ENCODE measurements at places on chromosomes 2 and 18.

- H3K4me3 ChIP-seq: no peak overlapping the region
- no peaks in the 10 kb centered on the region for H3K36me3 ChIP-seq
- H3K27me3 ChIP-seq: no peaks in the 10 kb centered on the region
- H3K27ac ChIP-seq: no peak overlapping the region
Observed at GRCh38 chr2:47221039-47221438, 65.9 kb upstream of the STPG4 start.

GRCh38 chr2:8422450-8422800 lies 259.4 kb upstream of the ID2 start:
- peak overlapping the region; percentile 1 for H3K27ac ChIP-seq
- no peaks in the 10 kb centered on the region for H3K36me3 ChIP-seq
- H3K27me3 ChIP-seq: no peaks in the 10 kb centered on the region
- H3K4me3 ChIP-seq: no peak overlapping the region

GRCh38 chr18:3264362-3264761 lies 2.4 kb downstream of the MYL12B start:
- peaks cover 7% of the 10 kb centered on the region for H3K36me3 ChIP-seq
- H3K4me1 ChIP-seq: peaks cover 43% of the 10 kb centered on the region
- H3K27me3 ChIP-seq: no peaks in the 10 kb centered on the region
- H3K27ac ChIP-seq: no peak overlapping the region

- H3K27me3 ChIP-seq: no peaks in the 10 kb centered on the region
- no peak overlapping the region for H3K27ac ChIP-seq
- H3K36me3 ChIP-seq: peaks cover 20% of the 10 kb centered on the region
- no peak for DNase-seq
- H3K4me3 ChIP-seq: no peak overlapping the region
- no peaks in the 10 kb centered on the region for H3K4me1 ChIP-seq
Observed at GRCh38 chr2:173230181-173230580, 124.5 kb upstream of the CDCA7 start.

GRCh38 chr18:37270038-37270665 lies 295.4 kb downstream of the CELF4 start:
- H3K27me3 ChIP-seq: no peaks in the 10 kb centered on the region
- no peak overlapping the region for H3K27ac ChIP-seq
- DNase-seq: no peak
- H3K36me3 ChIP-seq: no peaks in the 10 kb centered on the region
- H3K4me3 ChIP-seq: no peak overlapping the region
- no peaks in the 10 kb centered on the region for H3K4me1 ChIP-seq

DNA sequence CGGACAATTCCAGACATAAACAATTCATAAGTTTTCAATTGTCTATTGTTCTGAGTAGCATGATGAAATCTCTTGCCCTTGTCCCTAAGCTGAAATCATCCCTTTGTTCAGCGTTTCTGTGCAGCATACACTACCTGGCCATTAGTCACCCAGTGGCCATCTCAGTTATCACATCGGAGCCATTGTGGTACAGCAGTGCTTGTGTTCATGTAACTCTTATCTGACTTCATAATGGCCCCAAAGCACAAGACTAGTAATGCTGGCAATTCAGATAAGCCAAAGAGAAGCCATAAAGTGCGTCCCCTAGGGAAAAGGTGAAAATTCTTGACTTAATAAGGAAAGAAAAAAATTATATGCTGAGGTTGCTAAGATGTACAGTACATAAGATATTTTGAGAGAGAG lies 127.2 kb downstream of the FHOD3 start:
- peaks cover 31% of the 10 kb centered on the region for H3K4me1 ChIP-seq
- H3K4me3 ChIP-seq: no peak overlapping the region
- DNase-seq: no peak
- no peaks in the 10 kb centered on the region for H3K36me3 ChIP-seq
- H3K27me3 ChIP-seq: no peaks in the 10 kb centered on the region
- no peak overlapping the region for H3K27ac ChIP-seq

DNA sequence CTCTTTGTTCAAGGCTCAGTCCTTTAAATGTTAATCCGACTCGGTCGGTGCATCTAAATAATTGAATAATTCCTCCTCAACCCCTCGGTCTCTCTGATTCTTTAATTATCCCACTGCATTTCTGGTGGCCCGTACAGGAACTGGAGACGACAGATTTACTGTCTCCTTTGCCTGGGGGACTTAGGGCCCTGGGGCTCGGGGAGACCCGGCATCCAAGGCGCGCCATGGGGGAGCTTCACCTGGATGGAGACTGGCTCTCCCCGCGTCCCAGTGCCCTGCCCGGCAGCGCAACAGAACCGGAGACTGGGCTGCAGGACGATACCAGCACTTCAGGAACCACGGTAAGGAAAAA lies 47.7 kb upstream of the SELENOI start:
- H3K27ac ChIP-seq: peak overlapping the region; percentile 86
- H3K27me3 ChIP-seq: no peaks in the 10 kb centered on the region
- no peaks in the 10 kb centered on the region for H3K36me3 ChIP-seq
- DNase-seq: no peak
- H3K4me3 ChIP-seq: peak overlapping the region; percentile 73

DNA sequence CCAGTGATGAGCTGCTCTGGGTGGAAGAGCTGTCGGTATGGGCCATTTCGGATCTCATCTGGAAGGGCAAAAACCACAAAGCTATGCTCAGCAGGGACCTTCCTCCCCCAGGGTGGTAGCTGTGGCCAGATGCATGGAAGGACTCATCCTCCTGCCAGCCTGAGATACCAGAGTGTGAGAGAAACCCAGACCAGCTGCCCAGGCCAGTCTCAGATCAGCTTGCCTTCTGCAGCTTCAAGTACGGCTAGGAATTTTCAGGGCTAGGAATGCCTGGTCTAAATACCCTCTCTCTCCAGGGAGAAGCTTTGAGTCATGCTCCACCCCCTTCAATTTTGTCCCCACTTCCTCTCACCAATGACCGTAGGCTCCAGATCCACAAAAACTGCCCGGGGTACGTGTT lies 1.4 kb upstream of the TUBA4B start:
- peaks cover 56% of the 10 kb centered on the region for H3K4me1 ChIP-seq
- H3K27ac ChIP-seq: peak overlapping the region; percentile 96
- no peak for DNase-seq
- no peaks in the 10 kb centered on the region for H3K27me3 ChIP-seq
- no peak overlapping the region for H3K4me3 ChIP-seq

- H3K36me3 ChIP-seq: no peaks in the 10 kb centered on the region
- H3K4me3 ChIP-seq: no peak overlapping the region
- no peaks in the 10 kb centered on the region for H3K27me3 ChIP-seq
- H3K27ac ChIP-seq: no peak overlapping the region
- no peak for DNase-seq
Observed at GRCh38 chr18:34818064-34818463, 108.0 kb downstream of the DTNA start.

DNA sequence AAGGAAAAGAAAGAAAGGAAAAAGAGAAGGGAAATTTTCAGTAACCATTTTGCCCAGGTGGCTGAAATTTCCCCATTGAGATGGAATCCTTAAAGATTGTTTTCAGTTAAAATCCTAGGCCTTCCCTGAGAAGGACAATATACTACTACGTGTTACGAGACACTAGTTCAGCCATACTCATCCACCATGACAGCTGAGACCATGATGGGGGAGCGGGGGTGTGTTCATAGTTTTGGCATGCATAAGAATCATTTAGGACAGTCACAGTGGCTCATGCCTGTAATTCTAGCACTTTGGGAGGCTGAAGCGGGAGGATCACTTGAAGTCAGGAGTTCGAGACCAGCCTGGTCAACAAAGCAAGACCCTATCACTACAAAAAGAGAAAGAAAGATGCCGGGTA lies 28.0 kb downstream of the PLA2R1 start:
- H3K4me3 ChIP-seq: no peak overlapping the region
- DNase-seq: no peak
- peaks cover 3% of the 10 kb centered on the region for H3K4me1 ChIP-seq

- no peaks in the 10 kb centered on the region for H3K27me3 ChIP-seq
- no peaks in the 10 kb centered on the region for H3K36me3 ChIP-seq
- no peaks in the 10 kb centered on the region for H3K4me1 ChIP-seq
- DNase-seq: no peak
Observed at GRCh38 chr2:186032102-186032738, 293.6 kb downstream of the FSIP2 start.

GRCh38 chr2:200735061-200735460 lies 76.6 kb upstream of the BZW1 start:
- H3K27ac ChIP-seq: no peak overlapping the region
- H3K4me3 ChIP-seq: no peak overlapping the region
- no peaks in the 10 kb centered on the region for H3K4me1 ChIP-seq
- no peaks in the 10 kb centered on the region for H3K36me3 ChIP-seq
- no peak for DNase-seq
- H3K27me3 ChIP-seq: no peaks in the 10 kb centered on the region

DNA sequence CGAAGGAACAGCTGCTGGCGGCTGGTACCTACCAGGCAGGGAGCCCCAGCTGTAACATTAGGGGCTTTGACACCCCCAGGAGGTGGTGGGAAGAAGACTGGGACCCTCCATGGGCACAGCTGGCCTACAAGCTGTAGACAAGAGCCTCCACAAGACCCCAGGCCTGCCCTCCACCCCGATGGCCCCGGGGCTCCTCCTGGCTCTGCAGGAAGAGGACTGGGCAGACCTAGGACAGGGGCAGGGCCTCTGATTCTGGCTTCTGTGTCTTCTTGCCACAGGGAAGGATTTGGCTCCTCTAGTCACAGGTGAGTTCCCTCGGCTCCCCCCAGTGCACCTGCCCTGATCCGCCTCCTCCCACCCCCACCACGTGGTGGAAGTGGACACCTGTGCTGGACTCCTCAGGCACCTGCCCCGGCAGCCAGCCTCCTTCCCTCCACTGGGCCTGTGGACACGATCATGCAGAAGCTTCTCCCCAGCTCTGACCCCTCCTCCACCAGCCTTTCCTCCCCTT lies 53.4 kb upstream of the ODC1 start:
- H3K27me3 ChIP-seq: no peaks in the 10 kb centered on the region
- H3K4me3 ChIP-seq: no peak overlapping the region
- no peaks in the 10 kb centered on the region for H3K36me3 ChIP-seq

DNA sequence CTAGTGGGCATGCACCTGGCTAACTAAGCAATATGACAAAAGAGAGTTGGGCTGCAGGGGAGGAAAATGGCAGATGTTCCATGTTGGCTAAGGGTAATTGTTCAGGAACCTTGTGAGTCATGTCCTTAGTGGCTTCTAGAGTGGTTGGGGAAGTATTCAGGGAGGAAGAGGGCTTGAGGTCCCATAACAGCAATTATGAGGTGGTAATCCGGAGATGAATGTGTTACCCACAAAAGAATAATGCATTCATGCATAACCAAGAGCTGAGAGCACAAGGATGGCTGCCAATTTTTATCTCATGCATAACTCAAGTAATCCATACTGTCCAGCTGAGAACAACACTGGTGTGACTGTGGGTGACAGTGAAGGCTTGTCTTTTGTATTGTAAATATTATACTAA lies 42.9 kb downstream of the TMEFF2 start:
- no peak overlapping the region for H3K27ac ChIP-seq
- DNase-seq: no peak
- H3K27me3 ChIP-seq: no peaks in the 10 kb centered on the region

DNA sequence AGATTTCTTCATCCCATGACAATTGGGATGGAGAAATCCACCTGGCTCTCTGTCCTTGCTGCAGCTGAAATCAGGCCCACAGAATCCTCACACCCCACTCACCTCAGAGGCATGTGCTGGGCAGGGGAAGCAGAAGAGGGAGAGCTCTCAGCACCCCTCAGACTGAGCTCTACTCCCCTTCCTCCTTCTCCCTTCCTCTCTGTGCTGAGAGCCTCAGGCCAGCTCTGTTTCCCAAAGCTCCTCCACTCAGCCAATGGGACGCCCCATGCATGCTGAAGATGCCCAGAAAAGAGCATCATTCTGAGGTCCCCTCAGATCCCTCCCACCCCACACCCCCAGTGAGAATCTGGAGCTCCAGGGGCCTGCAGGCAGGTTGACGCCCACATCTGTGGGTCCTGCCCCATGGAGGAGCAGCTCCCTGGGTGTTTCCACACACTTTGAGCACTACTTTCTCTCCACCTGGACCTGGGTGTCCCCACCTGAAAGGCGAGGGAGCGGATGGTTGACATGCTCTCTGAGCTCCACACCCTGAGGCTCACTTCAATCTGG lies 637.7 kb upstream of the ID2 start:
- DNase-seq: no peak
- no peak overlapping the region for H3K4me3 ChIP-seq
- no peaks in the 10 kb centered on the region for H3K36me3 ChIP-seq
- H3K27me3 ChIP-seq: no peaks in the 10 kb centered on the region
- no peak overlapping the region for H3K27ac ChIP-seq

DNA sequence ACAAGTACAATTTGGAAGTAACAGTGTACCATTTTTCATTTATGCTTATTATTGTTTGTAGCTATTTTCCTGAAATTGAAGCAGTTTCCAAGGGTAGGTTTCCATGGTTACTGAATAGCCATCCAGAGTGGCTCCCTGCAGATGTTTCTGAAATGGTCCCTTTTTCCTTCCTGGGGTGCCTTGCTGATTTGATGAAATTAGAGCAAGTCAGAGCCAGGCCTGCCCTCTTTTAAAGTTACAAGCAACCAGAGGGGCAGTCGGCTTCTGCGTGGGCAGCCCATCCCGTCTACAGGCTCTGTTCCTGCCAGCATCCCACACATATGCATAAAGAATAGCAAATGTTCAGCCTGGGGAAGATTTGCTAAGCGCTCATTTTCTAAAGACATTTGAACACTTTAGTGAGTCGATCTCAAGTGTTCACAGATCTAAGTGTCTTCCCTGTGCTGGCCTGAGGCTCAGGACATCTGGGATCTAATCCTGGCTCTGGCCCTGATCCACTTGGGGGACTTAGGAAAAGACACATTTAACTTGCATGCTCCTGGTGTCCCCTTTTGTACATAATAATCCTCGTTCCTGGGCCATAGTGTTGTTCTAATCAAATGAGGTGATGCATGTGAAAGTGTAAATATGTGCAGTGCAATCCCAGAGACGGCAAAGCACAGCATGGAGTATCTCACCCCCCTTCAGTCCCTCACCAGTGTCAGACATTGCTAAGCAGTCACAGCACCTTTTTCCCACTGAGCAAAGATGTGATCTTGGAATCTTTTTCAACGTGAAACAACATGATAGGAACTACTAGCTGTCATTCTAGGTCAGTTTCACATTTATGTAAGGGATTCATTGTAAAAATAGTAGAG lies 92.2 kb downstream of the STPG4 start:
- H3K27me3 ChIP-seq: no peaks in the 10 kb centered on the region
- peak overlapping the region; percentile 61 for H3K27ac ChIP-seq
- DNase-seq: no peak
- peaks cover 34% of the 10 kb centered on the region for H3K36me3 ChIP-seq
- H3K4me3 ChIP-seq: no peak overlapping the region

DNA sequence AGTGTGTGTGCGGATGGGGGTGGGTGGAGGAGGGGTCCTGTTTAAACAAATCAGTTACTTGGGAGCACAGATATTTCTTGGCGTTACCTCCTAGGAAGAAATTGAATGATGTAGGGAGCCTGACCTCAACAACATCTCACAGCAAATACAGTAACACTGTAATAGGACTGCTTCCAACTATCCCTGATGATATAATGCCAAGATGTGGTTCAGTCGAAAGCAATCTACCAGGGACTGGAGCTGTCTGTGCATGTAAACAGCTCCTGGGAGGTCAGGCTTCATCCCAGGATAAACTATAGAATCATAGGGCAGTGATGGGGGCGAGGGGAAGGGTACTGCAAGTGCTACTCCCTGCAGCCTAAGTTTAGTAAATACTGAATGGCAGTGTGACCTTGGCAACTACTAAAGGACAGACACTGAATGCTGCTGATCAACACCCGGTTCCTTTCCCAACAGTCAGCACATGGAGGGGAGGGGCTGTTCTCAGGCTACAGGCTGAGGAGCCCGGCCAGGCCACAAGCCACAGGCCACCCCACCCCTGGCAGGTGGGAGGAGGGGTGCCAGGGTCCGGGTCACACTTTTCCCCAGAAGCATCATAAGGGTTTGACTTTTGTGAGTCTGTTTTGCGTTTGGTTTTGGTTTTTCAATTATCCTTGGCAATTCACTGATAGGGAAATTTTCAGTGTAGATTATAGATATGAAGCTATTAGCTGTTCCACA lies 85.3 kb upstream of the ZNF397 start:
- no peaks in the 10 kb centered on the region for H3K4me1 ChIP-seq
- H3K27ac ChIP-seq: no peak overlapping the region
- no peaks in the 10 kb centered on the region for H3K27me3 ChIP-seq
- H3K36me3 ChIP-seq: no peaks in the 10 kb centered on the region
- H3K4me3 ChIP-seq: no peak overlapping the region
- DNase-seq: no peak

All from ascending aorta (tissue), 2 donors.